Renal cortex interstitium (tissue), 15 donors: ENCODE measurements at places on chromosomes 5 and 9. TPM values are rescaled to one million over a fixed set of nuclear protein-coding genes. Genes with fewer than 3 reads are reported as not detected.

Gene PCA3
- 0.92 TPM for polyA plus RNA-seq

Gene IFNK
- not detected for polyA plus RNA-seq

Gene ERP44
- 35.4 TPM for polyA plus RNA-seq

Gene EFNA5
- polyA plus RNA-seq: 28.2 TPM

- no peak for DNase-seq
Measured at GRCh38 chr9:95103871-95104580, 213.5 kb downstream of the FANCC start.

GRCh38 chr9:97596906-97597305, 36.3 kb downstream of the TSTD2 start:
- no peak for DNase-seq

DNA sequence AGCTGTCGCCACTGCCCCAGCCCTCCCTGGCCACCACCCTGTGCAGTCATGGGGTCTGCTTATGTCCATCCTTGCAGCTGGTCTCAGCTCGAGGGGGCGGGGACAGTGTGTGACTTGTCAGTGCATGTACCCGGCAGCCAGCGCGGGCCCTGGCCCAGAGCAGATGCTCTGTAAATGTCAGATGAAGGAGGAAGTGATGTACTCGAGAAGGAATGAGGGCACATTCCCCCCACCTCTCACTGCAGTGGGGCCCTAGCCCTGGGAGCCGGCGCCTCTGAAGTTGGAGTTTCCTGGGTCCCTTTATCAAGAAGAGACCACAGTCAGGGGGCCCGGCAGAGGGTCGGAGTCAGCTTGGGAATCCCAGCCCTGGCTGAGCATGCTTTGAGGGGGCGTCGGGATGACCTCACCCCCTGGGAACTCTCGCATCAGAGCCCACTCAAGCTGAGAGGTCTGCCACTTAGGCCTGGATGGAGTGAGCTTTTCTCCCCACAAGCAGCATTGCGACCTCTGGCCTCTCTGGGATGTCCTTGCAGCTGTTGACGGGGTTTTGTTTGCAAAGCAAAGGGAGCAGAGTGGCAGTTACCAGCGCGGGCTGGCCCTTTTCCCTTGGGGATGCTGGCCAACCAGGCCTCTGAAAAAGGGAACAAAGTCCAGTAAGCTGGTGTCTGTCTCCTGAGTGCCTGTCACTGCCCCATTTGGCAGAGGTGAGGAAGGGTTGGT, 19.0 kb downstream of the NEURL1B start:
- DNase-seq: no peak

DNA sequence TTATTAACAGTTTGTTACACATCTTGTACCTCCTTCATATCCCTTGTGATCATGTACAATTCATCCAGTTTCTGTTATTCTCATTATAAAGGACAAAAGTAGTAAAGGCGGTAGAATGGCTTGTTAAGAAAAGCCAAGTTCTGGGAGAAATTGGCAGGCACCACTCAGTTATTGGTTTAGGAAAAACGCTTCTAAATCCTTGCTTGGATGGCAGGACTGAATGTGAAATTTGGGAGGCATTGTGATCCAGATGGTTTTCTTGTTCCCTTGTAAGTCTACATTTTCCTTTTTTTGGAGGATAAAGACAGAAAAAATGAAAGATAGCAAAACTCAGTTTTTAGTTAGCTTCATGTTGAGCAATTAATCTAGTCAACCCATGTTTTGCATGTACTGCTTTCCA, 130.2 kb downstream of the MAT2B start:
- no peak for DNase-seq

- no peak for DNase-seq
Measured at GRCh38 chr5:170327829-170328228, 30.3 kb upstream of the LCP2 start.

DNA sequence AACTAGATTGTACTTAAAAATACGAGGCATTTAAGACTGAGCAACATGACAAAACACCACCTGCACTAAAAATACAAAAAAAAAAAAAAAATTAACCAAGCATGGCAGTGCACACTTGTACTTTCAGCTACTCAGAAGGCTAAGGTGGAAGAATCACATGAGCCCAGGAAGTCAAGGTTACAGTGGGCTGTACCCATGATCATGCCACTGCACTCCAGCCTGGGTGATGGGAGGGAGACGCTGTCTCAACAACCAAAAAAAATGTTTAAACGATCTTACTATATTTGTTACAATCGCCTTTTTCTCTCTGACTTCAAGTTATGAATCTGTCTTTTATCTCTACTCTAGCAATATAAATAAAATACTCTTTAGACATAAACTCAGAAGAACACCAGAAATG, 1454.3 kb downstream of the MAT2B start:
- DNase-seq: no peak

DNA sequence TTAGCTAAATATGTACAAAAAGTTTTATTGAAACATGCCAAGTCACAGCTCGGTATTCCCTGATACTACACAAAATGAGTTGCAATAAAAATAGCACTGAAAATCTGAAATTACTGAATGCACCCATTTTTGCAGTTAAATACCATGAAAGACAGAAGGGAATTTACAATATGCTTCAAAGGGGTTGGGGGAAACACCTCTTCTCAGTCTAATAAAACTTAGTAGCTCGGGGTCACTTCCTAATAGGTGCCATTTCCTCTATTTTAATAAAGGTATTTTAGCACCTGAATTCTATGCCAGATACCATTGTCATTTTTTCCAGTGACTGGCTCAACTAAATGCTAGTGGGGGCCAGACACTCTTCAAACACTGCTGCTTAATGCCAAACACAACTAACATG, 204.1 kb upstream of the MEF2C start:
- DNase-seq: no peak

GRCh38 chr5:123855609-123856008, 343.6 kb downstream of the CSNK1G3 start:
- peak; percentile 43 for DNase-seq
